Upper lobe of right lung (tissue), 1 donor: ENCODE measurements at places on chromosomes 16 and 17. TPM values are rescaled to one million over a fixed set of nuclear protein-coding genes. Genes with fewer than 3 reads are reported as not detected.

GRCh38 chr16:58026705-58027160 is 1.2 kb downstream of the MMP15 start:
- peak overlapping the region; percentile 78 for H3K27ac ChIP-seq
- peak; percentile 71 for DNase-seq
- no peaks in the 10 kb centered on the region for H3K36me3 ChIP-seq
- H3K4me3 ChIP-seq = peak overlapping the region; percentile 77
- no peaks in the 10 kb centered on the region for H3K27me3 ChIP-seq

DNA sequence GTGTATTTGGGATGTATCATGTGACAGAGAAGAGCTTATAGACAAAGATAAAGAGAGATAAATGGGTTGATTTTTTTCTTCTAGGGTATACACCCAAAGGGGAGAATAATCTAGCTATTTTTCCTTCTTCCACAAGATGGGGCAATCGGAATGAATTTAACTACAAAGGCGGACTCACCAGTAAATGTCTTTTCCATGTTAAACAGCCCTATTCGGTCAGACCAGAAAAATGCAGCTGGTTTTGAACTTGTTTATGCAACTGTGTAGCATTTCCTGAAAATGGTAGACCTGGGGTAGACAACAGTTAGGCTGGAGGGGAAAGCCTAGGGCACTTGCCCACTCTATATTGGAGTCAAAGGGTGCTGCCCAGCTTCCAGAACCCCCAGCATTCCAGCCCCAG is 477.1 kb downstream of the TOX3 start:
- no peak for DNase-seq
- H3K27ac ChIP-seq = no peak overlapping the region
- no peak overlapping the region for H3K4me3 ChIP-seq
- H3K4me1 ChIP-seq = no peaks in the 10 kb centered on the region

DNA sequence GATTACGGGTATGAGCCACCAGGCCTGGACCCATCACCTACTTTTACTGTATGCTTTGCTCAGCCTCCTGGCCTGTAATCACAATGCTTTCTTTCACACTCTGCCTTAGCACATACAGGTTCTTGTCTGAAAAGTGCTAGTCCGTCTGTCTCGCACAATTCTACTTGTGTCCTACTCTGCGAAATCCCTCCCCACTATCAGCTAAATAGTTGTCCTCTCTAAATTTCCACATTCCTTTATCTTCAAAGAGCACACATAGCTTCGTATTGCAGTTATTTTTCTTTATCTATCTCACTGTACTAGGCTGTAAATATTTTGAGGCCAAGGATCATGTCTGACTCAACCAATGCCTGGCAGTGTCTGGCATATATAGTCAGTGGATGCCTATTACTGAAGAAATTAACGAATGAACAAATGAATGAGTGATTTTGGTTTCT is 38.5 kb upstream of the ETV4 start:
- H3K4me3 ChIP-seq = no peak overlapping the region
- H3K27ac ChIP-seq = no peak overlapping the region
- no peaks in the 10 kb centered on the region for H3K36me3 ChIP-seq
- no peaks in the 10 kb centered on the region for H3K27me3 ChIP-seq
- DNase-seq = no peak
- H3K4me1 ChIP-seq = no peaks in the 10 kb centered on the region

- DNase-seq = no peak
- H3K4me3 ChIP-seq = no peak overlapping the region
- no peaks in the 10 kb centered on the region for H3K36me3 ChIP-seq
- no peaks in the 10 kb centered on the region for H3K27me3 ChIP-seq
- H3K27ac ChIP-seq = no peak overlapping the region
- no peaks in the 10 kb centered on the region for H3K4me1 ChIP-seq
Observed at GRCh38 chr16:27098366-27099049, 31.8 kb downstream of the C16orf82 start.

DNA sequence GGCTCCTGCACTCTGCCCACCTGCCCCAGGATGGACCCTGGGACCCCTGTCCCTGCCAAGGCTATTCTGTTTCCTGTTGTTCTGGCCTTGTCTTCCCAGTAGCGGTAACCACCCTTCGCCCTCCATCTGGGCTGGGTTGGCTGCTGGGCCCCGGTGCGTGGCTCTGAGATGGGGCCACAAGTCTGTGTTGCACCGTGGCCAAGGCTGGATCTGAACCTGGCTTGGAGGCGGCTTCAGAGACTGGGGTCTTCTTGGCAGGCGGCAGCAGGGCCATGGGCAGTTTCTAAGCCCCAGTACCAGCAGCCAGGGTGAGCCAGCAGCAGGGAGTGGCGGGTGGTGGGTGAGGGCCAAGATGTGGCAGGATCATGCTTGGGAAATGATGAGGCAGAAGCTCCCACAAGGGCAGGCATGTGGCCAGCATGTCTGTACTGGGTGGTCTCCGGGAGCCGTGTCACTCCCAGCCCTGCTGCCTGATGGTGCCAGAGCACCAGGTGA is 12.6 kb downstream of the MAP2K3 start:
- peaks cover 39% of the 10 kb centered on the region for H3K36me3 ChIP-seq
- H3K4me3 ChIP-seq = no peak overlapping the region
- no peak overlapping the region for H3K27ac ChIP-seq
- peak; percentile 67 for DNase-seq

DNA sequence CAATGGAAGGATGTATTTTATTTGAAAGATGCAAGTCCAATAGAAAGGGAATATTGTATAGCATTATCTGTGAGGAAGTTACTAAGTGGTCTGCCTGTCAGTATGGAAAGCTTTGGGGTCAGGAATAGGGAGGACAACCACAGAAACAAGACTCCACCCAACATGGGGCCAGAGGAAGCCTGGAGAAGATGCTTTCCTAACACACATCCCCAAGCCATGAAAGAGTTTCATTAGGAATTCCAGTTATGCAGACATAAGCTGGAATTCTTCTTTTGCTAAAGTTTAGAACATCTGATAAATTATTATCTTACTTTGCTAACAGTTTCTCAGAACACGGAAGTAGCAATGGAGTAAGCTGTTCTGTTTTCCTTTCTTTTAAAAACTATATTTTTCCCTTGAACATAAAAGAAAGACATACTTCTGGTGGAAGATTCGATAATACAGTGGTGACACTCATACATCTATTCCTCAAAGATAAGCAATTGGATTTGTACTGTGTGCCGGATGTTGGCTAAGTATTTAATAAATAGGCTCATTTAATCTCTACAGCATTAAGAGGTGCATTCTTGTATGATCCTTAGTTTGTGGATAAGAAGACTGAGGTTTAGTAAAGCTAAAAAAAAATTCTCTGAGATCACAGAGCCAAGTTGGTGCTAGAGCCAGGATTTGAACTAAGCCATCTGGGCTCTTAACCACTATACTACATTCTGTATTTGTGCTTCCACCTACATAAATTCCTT is 51.0 kb upstream of the GAS7 start:
- no peak for DNase-seq
- H3K36me3 ChIP-seq = no peaks in the 10 kb centered on the region
- no peaks in the 10 kb centered on the region for H3K27me3 ChIP-seq
- no peak overlapping the region for H3K27ac ChIP-seq
- H3K4me3 ChIP-seq = no peak overlapping the region

Gene FOXO3B
- total RNA-seq = 3.1 TPM

Gene MT1G
- total RNA-seq = 23.7 TPM
